ENCODE measurements at places on chromosomes 3 and 15.

GRCh38 chr3:122947738-122948137, 79.8 kb downstream of the SEMA5B start:
- DNase-seq = no peak

DNA sequence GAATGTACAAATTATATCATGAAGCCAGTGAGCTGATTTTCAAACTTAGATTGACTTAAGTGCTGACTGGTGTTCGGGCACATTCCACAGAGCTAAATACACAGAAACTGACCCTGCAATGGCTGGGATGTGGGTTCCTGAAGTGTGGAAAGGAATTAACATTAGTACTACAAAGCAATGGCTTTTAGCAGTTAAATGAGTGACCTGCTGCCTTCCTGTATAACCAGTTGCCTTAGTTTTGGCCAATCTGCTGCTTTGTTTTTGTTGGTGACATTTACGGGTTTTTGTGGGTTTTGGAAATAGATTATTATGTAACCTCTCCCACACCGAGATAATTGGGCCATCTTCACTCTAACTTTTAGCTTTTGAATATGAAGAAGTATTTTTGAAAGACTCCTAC, 2.4 kb upstream of the SKIC8 start:
- no peak for DNase-seq

DNA sequence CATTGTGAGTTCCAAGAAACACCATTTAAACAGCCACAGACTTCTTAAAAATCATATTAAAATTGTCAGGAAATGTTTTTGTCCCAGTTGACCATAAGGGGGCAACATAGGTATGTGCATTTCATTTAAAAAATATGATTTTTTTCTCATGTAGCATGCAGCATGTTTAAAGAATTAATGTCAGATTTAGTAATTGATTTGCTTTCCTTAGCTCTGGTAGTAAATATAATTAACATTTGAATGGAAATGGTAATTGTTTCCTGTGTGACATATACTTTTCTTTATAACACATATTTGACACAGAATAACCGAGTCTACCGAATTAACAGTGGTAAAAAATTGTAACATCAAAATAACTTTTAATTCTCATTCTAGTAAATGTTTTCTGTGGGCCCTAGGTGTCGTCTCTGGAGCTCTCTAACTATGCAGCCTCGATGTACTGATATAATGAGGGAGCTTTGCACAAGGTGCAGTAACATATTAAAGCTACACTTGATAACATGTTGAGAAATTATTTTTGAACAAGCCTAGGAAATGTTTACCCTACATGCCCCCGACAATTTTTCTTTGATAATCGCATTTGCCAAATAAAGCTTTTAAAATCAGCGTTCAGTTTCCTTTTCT, 34.9 kb downstream of the NXPE3 start:
- DNase-seq = no peak

- no peak for DNase-seq
Observed at GRCh38 chr3:171508206-171508605, 48.0 kb upstream of the TNIK start.

DNA sequence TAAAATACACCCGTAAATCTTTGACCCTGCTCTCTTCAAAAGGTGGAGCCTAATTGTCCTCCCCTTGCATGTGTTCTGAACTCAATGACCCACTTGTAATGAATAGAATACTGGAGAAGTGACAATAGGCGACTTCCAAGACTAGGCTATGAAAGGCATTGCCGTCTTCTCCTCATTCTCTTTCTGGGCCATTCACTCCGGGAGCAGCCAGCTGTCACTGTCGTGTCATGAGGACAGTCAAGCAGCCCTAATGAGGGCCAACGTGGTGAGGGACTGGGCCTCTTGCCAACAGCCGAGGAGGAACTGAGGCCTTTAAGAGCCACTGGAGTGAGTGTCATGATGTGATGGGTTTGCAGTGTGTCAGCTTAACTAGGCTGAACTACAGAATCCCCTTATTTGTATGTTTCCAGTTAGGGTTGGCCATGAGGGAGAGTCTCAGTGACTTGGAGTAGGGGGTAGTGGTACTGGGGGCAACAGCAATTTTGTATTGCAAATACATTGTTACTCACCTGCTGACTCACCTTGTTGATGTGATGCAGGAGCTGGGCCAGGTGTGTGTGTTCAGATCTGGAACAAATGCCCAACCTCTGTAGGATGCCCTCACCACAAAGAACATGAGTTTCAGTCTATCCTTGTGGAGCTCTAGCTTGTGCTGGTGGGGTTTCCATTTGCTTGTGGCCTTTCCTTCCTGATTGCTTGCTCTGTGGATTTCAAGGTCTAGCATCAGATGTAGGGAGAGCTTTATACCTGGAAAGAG, 188.5 kb upstream of the PROK2 start:
- DNase-seq = no peak

DNA sequence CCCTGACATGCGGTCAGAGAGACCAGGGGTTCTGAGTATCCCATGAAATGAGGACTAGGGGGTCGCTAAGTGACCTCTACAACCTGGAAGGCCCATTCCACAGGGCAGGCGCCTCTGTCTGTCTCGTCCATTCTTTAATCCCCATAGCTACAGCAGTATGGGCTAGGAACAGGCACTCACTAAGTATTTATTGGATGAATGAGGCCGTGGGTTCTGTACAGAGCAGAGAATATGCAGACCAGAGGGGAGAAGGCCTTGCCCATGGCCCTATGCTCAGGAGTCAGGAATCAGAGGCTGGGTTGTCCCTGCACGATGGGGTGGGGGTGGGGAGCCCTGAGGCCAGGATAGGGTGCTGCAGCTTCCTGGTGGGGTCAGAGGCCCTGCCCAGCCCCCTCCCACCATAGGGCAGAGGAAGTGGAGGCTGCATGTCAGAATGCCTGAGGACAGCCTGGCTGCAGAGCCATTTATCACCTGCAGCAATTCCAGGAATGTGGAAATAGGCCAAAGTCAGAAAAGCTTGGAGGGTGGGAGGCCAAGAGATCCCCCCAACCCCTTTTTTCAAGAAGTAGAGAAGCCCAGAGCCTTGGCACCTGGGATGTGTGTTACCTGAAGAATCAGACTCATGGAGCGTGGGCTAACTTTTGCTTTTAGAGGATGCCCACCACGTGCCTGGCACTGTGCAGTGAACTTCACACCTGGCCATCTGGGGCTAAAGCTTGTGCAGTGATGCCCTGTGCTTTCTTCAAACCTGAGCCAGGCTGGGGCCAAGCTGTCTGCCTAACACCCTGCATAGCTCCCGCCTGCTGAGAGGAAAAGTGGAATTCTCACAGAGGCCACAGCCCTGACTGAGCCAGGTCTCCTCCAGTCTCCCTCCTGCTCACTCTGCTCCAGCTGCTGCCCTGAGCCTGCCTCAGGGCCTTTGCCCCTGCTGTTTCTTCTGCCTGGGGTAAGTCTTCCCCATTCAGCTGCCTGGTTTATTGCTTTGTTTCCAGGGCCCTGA, 109.4 kb downstream of the WNT7A start:
- no peak for DNase-seq

DNA sequence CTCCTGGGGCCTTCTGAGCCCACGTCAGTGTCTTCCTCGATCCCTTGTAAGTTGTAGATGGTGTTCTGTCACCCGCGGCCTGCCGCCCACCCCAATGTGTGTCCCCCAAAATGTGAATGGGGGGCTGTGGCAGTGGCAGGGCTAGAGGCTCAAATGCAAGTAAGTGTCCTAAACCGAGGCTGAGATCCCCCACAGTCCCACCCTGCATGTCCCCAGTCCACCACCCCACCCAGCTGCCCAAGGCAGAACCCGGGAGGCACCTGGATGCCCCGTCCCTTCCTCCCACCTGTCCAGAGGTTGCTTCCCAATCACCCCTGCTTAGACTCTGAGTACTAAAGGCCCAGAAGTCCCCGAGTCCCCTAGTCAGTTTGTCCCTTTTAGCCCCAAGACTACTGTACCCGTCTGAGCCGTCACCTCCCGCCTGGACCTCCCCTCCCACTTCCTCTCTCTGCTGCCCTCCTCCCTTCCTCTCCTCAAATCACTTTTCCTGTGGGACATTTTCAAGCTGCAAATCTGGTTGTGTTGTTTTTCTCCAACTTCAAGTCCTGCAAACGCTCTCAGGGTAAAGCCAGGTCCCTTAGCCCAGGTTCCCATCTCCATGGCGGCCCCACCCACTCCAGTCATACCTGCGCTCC, 11.8 kb upstream of the PLXND1 start:
- no peak for DNase-seq

DNA sequence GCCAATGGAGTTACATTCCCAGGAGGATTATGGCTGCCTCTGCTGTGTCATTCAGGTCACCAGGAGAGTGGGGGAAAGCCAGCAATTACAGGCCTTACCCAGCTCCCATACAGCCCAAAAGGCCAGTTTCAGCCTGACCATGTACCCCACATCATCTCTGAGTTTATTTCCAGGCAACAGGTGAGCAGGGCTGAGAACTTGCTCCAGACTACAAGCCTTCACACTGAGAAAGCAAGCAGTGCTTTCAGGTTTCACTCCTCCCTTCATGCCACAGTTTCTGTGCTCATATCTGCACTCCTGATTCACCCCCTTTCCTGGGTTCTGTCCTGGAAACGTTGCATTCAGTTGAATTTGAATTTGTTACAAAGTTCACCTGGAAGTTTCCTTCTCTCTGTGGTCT, 68.1 kb upstream of the ABI3BP start:
- no peak for DNase-seq

DNA sequence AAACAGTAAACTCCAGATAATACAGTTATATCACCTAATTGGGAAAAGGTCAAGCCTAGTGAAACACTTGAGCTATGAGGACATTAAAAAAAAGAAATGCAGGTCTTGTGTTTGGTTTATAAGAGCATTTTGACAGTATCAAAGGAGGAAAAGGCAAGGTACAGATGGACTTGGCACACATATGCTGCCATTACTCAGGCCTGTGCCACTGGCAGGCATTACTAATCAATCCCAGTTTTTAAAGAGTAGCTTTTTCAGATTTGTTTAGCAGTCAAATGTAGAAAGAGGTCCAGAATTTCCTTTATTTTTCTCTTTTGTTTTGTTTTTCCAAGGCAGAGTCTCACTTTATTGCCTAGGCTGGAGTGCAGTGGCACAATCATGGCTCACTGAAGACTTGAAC, 38.9 kb downstream of the MDFIC2 start:
- DNase-seq = no peak

- no peak for DNase-seq
Observed at GRCh38 chr15:81573098-81573746, 199.2 kb upstream of the TMC3 start.

All from T-helper 22 cell (primary cell).